ENCODE measurements at places on chromosomes 4 and X.

DNA sequence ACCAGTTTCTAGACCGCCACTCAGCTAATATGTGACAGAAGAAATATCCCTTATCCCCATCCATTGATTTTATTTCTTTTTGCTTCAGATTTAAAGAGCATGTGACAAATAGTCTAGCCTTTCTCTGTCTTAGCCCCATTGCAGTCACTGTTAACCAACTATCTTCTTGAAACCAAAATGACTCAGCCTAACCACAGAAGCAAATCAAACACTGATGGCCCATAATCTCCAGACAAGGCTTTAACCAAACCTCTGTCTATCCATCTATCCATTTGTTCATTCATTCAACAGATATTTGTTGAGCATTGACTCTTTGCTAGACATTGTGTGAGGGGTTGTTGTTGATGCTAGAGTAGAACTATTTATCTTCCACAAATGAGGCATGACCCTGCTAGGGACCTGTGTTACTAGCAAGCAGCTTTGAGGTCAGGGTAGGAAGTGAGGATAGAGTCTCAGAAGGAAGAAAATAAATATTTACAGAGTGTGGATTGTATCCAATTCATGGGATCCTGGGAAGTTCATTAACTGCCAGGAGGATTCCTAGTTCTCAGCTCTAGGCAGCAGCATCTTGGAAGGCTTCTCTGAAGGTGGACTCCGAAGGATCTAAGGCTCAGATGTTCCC, 22.5 kb downstream of the HNRNPH2 start:
- no peak for DNase-seq

DNA sequence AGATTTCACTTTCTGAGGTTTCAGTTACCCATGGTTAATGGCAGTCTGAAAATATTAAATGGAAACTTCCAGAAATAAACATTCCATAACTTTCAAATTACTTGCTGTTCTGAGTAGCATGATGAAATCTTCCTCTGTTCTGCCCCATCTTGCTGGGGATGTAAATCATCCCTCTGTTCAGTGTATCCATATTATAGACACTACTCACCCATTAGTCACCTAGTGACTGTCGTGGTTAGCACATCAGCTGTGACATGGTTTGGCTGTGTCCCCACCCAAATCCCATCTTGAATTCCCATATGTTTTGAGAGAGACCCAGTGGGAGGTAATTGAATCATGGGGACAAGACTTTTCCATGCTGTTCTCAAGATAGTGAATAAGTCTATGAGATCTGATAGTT, 125.5 kb upstream of the GIMD1 start:
- DNase-seq: no peak

GRCh38 chrX:129768586-129769466, 10.9 kb upstream of the SASH3 start:
- no peak for DNase-seq

DNA sequence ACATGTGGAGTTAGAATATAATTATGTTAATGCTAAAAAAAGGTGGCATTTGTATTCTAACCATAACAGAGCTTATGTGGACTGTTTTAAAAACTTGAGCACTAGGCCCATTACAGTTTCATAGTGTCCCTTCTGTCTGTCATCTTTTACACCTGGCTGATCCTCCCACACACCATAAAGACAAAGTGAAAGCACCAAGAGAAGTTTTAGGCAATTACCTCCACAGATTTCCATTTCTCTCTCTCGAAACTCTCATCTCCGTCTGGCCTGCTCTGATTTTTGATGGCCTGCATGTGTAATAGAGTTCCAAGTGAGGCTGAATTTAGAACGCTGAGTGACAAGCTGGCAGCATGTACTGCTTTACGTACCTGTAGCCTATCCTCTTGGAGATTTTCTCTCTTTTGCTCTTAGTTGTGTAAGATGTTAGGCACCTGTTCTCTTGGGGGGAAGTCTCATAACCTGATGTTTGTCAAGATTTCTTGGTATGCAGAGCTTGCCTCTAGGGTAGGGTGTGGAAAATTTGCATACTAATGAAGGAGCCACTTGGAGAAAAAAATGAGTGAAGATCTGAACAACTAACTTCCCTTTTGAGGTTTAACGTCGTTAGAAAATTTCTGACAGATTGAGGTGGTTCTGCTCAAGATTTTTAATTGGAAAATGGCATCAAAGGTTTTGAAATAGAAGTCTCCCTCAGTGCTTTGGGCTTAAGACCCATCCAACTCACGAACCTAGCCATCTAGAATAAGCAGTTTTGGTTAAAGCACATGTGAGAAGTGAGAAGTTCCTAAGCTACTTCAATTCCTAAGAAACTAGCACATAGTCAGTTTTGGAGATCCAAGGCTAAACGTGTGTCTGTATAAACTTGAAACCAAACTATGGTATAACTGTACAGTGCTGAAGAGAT, 57.6 kb upstream of the RAP1GDS1 start:
- DNase-seq: no peak

GRCh38 chr4:15653864-15654592, 1.1 kb downstream of the FBXL5 start:
- DNase-seq: no peak

- DNase-seq: no peak
These were observed 167.4 kb downstream of the HS3ST1 start for GRCh38 chr4:11261066-11261850.

- DNase-seq: no peak
These were observed 66.1 kb upstream of the H2AZ1 start for GRCh38 chr4:100016191-100016590.

Data from T-helper 17 cell (primary cell).